ENCODE measurements at places on chromosomes 11 and 22.

DNA sequence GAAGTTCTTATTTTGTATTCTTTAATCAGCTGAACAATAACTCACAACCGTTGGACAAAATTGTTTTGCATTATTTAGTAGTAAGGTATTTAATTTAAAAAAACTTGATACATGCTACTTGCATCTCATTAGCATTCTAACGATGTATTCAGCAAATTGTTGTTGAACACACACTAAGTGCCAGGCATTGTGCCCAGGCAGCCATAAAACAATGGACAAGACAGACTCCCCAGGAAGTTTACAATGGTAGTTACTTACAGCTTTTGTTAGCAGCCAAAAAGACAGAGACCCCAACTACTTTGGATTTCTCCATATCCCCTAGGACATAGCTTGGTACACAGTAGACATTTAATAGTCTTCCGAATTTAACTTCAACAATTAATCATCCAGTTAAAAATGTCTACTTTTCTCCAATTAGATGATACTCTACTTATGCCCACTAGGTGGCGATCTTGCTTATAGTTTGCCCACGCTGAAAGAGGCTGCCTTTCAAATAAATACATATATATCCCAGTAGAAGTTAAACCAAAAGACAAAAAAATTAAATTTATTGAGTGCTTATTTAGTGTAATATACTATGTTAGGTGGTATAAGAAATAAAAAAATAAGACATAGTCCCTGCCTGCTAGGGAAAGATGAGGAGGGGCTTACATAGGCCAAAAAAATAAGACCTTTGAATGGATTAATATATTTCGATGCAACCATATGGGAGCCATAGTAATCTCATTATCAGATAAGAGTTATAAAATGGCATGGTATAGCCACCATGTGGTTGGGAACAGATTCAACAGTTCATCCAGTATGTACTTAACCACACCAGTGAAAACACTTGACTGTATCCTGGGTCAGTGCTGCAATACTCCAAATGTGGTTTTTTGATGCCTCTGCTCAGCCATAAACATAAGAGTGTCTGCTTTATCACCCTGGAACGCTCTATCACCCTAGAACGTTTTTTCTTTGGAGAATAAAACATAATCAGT, 2.0 kb upstream of the FJX1 start:
- DNase-seq, result peak; percentile 81

DNA sequence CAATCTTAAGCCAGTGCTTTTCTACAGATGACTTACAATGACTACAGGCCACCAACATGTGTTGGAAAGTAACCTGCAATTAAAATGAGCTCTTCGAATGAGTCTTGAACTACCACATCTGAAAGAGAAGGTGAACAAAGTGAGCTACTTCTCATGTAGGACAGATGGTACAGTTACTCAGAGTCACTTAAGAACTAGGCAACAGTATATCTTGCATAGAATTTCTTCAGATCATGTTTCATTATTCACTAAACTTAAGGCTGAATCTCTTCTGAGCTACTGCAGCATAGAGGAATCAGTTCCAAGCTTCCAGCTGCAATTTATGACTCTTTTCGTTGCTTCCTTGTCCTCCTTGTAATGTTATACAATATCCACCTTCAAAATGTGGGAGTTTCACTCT, 270.9 kb downstream of the TTC28 start:
- DNase-seq, result no peak

DNA sequence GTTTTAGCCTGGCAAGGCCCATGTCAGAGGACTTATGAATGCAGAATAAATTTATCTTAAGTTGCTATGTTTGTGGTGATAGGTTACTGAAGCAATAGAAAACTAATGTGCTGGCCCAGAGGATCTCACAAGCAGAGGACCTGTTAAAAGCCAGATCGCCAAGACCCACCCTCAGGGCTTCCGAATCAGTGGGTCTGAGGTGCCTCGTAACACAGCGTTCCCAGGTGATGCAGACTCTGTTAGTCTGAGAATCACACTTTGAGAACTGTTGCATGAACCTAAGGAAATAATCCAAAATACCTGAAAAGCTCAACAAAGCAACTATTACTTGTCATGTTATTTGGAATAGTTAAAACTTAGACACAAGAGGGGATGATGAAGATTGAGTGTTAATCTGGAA, 6.7 kb upstream of the SCARF2 start:
- DNase-seq, result no peak

DNA sequence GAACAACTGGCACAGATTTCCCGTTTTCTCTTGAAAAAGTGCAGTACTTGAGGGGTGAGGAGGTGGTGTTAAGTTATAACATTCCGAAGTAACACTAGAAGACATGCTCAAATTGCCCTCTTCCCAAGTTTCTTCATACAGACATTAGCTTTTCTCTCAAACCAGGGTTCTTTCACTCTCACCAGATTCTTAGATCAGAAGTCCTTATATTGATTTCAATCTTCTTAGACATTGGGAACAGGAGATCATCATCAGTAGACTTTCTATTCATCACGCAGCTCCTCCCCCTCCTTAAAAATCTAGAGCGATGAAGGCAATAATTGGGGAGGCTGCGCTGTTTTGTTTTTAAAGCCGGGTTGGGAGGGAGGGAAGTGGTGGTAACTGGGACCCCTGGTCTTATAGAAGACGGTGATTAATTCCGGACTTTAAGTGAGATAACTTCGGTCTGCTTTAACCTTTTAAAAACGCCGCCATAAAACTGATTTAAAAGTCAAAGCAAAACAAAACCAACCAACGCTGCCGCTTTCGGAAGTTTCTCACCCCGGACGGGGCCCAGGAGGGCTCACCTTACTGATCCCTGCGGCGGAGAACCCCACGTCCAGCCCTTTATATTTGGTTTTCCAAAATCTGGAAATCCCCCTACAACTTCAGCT, 665 bp downstream of the USP28 start:
- DNase-seq, result no peak

DNA sequence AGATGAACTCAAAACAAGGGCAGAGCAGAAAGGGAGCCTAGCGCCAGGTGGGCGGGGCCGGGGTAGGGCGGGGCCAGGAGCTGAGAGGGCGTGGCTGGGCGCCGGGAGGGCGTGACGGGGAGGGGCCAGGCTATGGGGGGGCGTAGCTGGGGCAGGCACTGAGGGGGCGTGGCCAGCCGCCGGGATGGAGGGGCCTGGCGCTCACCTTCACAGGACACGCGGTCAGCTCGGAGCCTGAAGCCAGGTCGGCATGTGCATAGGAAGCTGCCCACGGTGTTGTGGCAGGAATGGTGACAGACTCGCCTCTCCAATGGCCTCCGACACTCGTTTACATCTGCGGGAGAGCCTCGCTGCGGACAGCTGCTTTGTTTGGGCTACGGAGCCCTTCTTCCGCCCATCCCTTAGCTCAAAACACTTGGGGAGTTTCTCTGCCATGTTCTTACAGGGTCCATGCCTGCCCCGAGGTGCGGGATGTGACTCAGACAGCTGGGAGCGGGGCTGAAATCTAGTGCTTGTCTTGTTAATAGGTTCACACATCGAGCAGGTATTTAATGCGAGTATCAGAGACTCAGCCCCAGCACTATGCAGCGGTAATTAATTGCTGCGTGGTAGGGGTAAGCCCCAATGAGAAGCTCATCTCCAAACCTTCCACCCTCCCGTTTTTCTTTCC, 13.4 kb downstream of the VWCE start:
- DNase-seq, result no peak

GRCh38 chr11:73990730-73991129, 8.1 kb upstream of the UCP2 start:
- no peak for DNase-seq

DNA sequence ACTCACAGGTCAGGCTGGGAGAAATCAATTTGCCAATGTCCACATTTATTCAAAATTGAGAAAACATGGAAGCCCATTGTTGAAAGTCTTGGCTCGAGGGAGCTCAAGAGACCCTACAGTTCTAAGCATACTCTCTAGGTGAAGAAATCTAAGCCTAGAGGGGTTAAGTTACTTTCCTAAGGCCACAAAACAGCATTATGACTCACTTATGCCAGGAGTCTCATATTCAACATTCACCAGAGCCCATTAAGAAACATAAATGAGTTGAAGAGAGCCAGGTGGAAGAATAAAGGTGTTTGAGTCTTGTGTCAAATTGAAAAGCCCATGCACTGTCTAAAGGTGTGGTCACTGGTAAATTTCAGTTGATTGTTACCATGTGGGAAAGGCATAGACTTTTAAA, 108.1 kb downstream of the INSC start:
- no peak for DNase-seq

DNA sequence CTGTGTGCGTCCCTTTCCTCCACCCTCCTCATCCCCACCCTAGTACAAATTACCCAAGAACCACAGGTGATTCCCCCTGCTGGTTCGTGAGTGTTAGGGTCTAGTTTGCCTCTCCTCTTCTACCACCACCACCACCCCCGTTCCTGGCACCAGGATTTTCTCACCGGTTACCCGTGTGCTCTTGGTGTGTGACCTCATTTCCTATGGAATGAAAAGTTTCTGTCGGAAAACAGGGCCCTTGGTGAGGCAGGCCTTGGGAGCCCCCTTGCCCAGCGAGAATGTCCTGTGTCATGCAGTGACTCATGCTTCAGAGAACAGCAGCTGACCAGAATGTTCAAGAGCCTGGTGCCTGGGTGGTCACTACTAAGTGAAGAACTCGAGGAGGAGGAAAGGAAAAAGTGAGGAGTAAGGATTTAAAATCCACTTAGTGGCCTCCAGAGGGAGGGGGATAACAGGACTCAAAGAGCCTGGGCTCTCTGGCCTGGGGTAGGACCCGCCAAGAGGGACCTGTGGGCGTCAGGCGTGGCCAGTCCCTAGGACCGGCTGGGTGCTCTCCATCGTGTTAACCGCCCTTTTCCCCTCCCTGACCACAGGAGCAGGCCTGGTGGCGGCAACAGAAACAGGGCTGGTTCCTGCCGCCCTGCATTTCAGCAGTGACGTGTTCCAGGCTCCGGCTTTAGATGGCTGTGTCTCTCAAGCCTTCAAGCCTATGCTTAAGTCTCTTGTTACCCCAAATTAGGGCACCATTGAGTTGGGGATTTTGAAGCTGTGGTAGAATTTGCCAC, 30.2 kb downstream of the C22orf31 start:
- no peak for DNase-seq

- DNase-seq, result peak; percentile 11
Observed at GRCh38 chr11:132114185-132114584, 743.8 kb downstream of the NTM start.

DNA sequence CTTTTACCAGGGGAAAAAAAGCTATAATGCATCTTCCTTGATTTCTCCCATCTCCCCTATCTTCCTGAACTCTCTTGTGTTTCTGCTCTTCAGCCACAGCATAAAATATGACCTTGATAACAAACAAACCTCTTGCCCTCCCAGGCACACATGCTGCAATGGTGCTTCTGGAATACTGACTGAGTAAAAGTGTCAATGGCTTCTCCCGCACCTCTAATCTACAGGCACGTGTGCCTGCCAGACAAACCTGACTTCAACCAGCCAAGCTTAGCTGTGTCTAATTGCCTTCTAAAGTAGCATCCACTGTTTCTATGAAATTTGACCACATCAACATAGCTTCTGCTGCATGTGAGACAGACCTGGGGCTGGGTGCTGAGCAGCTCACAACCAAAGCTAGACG, 12.7 kb downstream of the OPCML start:
- no peak for DNase-seq

DNA sequence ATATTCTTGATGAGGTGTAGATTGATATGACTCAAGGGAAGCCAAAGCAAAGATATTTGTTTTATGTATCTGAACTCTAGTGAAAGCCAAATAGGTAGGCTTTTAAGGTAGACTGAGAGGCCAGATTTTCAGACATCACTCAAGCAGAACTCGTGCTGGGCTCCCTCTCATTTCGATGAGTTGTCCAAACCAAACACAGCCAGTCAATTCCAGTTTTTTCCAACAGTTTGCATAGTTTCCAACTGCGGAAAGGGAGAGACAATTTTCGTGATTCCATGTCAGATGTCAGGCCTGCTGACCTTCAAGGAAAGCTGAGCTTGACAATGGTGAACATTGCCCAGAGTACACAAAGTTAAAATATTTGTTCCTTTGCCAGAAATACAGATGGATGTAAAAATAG, 110.9 kb upstream of the MPPED2 start:
- no peak for DNase-seq

- DNase-seq, result no peak
Observed at GRCh38 chr22:27466778-27467438, 334.6 kb downstream of the MN1 start.

DNA sequence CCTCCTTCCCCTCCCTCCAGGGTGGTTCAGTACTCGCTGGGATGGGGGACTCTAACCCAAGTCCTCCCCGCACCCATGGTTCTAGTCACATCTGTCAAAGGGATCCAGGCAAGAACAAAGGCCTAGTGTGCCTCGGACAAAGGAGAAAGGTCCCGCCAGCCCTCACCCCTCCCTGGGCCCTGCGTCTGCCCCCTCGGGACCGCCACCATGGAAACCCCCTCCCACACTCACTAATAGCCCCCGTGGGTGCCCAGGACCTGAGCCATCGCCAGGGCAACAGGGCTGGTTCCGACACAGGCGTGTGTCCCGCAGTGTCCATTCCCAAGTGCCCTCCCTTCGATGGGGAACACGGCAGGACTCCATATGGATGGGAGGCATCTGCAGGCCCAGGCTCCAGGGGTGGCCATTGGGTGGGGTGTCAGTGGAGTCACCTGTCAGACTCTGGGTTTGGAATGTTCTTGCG, 5.1 kb upstream of the CARNS1 start:
- no peak for DNase-seq

DNA sequence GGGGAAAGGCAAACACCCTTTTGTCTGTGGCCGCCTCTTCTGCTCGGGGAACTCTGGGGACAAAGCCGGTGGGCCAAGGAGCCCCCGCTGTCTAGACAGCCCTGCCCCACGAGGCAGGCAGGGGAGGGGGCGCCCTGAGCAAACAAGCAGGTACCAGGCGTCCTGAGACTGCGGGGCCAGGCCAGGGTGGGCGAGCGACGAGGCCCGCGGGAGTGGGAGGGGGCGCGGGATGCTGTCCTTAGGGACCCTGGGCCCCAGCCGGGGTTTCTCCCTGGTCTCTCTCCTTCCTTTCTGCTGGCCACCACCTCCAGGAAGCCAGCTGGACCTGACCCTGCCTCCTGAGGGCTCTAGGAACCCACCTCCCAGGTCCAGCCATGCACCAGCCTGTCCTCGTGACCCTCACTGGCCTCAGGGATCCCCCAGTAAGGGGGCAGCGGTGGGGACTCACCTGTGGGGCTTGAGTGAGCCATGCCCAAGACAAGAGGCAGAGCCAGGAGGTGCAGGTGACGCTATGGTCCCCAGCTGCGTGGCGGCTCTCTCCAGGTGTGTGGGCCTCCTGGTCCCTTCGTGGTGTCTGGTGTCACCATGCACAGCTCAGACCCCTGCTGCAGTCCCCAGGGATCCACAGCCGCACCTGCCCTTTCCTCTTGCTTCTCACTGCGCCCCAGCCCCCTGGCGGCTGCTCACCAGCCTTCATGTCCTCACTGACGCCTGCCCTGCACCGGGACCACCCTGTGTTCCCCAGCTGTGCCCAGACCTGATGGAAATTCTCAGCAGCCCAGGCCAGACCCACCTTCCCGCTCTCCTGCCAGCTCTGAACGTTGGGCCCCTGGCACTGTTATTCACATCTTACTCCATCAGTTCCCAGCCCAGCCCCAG, 26.5 kb upstream of the MUC5AC start:
- no peak for DNase-seq

- no peak for DNase-seq
Observed at GRCh38 chr11:112558691-112559090, 298.0 kb upstream of the PLET1 start.
